Right ventricle myocardium superior (tissue), 1 donor: ENCODE measurements at places on chromosomes 12 and 14. TPM values are rescaled to one million over a fixed set of nuclear protein-coding genes. Genes with fewer than 3 reads are reported as not detected.

Gene KCNMB4
- 1.2 TPM for total RNA-seq

Gene RAD51AP1
- total RNA-seq: 1.1 TPM

Gene LTBP2
- 11.9 TPM for total RNA-seq

Gene SMCO3
- total RNA-seq: not detected

Gene PLEKHD1
- total RNA-seq: 0.22 TPM

DNA sequence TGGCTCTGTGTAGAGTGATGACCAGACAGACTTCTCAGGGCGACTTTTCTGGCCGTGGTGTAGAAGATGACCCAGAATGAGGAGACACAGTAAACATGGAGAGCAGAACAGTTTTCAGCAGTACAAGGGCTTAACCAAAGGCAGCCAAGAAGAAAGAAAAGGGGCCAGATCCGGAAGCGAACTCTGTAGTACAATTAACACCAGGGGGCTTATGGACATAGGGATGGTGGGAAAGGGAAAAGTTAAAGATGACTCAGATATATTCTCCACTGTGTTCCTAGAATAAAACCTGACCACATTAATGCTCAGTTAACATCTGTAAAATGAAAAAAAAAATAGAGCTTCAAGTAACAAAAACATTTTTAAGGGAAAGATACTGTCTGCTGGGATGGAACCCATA, 60.2 kb downstream of the LGR5 start:
- no peak for DNase-seq

DNA sequence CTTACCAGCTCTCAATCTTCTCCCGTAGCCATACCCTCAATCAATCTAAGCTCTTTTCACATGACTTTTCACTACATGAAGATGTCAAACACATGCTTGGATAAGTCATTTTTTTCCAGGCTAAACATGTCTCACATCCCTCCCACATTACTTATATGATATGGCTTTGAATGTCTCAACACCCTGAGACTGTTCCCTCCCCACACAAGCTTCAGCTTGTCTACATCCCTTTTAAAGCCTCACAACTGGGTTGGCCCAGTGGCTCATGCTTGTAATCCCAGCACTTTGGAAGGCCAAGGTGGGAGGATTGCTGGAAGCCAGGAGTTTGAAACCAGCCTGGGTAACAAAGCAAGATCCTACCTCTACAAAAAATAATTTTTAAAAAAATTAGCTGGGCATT, 18.5 kb downstream of the ANAPC5 start:
- no peak for DNase-seq

DNA sequence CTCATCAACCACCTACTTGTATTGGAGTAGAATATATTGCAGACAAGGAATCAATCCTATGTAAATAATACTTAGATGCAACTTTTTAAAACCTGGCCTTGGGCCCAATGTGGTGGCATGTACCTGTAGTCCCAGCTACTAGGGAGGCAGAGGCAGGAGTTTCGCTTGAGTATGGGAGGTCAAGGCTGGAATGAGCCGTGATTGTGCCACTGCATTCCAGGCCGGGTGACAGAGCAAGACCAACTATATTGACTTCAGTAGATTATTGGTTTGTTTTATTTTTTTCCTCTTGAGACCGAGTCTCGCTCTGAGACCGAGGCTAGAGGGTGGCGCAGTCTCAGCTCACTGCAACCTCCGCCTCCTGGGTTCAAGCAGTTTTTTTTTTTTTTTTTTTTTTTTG, 3.6 kb downstream of the LARP4 start:
- no peak for DNase-seq

DNA sequence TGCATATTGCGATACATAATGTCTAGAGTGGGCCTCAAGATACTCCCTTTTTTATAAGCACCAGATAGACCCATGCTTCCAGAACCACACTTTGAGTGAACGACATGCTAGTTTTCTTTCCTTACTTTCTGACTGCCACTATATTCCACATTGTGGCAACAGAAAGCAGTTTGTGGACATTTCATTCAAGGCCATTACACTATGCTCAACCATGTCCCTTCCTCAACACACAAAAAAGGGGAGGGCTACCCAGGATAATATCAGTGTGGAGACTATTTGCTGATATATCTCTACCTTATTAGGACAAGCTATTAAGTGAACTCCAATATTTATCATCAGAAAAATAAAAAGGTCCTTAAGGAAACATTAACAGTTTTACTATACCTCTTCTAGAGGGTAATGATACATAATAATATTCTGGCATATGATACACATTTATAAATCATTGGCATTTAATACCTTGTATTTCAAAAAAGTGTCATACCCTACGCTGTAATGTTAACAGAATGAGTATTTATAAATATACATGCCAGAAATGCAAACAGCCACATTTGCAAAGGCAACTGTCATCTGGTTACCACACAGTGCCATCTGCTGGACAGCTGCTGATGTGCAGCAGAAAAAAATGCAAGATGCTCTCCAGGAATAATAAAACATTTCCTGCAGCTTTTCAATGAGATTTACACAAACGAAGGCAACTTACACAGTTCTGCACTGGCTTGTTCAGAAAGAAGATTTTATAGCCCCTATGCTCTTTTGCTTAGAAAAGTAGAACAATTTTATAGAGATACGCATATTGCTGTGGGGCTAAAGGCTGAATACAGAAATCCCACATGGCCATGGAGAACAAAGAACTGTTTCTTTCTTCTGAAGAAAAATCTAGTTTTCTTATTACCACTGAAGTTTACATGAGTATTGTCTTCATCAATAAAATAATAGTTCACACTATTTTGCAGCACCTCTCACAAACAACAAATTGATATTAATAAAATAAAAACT, 182.2 kb upstream of the GRIP1 start:
- DNase-seq: peak; percentile 47
